ENCODE measurements at places on chromosomes 5 and 9.
A peak's percentile ranks its signal among the peaks of the same experiment; 100 is the strongest.

- no peak for DNase-seq
Measured at GRCh38 chr9:134396825-134397224, 70.6 kb downstream of the RXRA start.

DNA sequence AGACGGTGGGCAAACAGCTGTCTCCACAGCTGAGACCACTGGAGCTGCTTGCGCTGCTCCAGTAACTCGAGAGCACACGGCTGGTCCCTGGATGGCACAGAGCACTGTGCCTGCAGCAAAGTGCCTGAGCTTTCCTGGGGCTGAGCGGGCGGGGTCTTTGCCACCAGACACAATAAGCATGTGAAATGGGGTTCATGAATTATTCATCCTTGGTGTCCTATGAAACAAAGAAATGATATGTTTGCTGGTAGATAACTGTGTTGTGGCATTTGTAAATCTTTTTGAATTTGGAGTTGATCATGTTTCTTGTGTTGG lies 151.7 kb upstream of the MPDZ start:
- no peak for DNase-seq

DNA sequence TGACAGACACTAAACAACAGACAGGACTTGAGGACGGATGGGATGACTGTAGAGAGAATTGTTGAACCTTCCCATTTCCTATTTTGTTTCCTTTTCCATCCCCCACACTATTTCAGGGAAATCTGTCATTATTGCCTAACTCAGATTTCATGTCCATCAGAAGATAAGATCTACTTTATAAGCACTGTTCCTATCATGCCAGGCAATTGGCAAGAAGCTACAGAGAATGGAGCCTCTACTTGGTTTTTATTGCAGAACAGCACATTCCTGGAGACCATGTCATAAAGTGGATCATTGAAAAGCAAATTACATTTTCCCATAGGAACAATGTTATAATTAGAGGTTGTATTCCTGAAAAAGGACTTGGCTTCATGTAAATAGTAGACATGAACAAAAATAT lies 173.7 kb upstream of the KIF2A start:
- DNase-seq = no peak

GRCh38 chr9:89593727-89594427 lies 10.9 kb upstream of the GADD45G start:
- no peak for DNase-seq

DNA sequence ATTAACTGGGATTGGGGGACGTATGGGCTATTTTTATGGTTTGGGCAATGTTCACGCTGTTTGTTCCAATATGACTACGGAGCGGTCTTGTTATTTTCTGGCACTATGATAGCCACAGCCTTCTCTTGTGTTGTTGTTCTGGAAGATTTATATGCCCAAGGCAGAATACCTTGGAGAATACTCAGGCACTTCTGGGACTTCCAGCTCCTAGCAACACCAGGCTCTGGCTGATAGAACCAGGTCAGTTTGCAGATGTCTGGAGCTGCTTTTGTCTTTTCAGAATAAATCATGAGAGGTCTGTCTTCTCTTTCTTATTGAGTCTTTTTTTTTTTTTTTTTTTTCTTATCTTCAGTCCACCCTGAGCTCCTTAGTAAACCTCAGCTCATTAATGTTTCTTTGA lies 262.5 kb downstream of the MED10 start:
- DNase-seq = no peak

DNA sequence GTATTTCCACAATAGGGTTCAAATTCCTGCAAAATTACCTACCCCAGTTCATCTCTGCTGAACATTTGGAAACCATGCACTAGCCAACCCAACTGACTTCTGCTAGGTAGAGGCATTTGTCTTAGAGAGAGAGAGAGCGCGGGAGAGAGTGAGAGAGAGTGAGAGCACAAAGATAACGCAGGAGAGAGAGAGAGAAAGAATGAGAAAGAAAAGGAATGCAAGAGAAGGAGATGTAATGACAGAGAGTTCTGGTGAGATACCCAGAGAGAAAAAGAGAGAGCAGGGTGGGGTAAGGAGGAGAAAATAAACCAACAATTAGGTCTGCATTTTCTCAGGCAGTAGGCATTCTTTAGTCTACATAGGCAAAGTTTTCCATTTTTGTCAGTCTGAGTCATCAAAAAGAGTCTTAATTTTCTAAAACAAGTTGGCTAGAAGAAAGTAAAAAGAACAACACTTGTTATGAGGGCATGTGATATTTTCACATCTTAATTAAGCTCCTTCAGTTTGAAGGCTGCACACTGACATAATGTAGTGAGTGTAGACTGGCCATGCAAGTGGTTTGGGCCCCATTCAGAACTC lies 98.2 kb downstream of the MAP1B start:
- no peak for DNase-seq

DNA sequence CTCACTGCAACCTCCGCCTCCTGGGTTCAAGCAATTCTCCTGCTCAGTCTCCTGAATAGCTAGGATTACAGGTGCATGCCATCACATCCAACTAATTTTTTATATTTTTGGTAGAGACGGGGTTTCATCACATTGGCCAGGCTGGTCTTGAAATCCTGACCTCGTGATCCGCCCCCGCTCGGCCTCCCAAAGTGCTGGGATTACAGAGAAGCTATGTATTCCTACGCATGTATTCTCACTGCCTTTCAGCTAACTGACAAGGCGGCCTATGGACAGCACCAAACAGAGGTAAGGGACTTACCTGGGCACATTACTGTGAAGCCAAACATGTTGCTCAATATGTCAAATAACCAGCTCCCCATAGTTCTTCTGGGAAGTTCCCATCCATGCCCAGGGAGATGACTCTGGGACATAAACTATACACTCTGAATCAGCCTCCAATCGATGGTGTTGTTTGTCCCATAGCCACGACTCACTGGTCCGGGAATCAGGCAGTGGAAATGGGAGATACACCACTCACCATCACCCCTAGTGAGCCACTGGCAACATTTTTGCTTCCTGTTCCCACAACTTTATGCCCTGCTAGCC lies 114.6 kb downstream of the SYK start:
- no peak for DNase-seq

- no peak for DNase-seq
Measured at GRCh38 chr5:156589946-156590216, 260.2 kb upstream of the PPP1R2B start.

GRCh38 chr5:66149950-66150349 lies 5.8 kb downstream of the SREK1 start:
- DNase-seq = no peak

- DNase-seq = no peak
Measured at GRCh38 chr5:173003360-173003759, 19.8 kb downstream of the ATP6V0E1 start.

GRCh38 chr9:35489313-35490154 lies at the start of gene RUSC2:
RUSC2 (plus strand) TSS chr9:35490111; CDS start chr9:35546522, 56,411 bp downstream.
- peak; percentile 38 for DNase-seq

DNA sequence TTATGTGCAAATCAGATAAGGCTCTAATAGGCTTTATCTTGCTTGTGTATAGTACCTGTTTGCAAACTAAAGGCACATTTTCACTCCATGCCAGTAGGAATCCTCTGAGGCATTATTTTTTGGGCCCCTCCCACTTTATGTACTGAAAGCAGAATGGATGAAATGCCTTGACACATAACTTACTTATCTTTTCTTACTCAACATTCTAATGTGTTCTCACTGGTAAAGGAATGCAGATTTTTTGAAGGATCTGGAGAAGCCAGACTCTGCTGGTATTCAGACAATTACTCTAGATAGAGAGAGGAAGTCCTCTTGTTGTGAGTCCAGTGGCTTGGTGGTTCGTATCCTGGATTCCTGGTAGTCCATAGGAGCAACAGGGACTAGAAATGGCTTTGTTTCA lies 336.7 kb downstream of the CCDC171 start:
- DNase-seq = no peak

- DNase-seq = no peak
Measured at GRCh38 chr5:150263801-150264621, 25.6 kb downstream of the CAMK2A start.

DNA sequence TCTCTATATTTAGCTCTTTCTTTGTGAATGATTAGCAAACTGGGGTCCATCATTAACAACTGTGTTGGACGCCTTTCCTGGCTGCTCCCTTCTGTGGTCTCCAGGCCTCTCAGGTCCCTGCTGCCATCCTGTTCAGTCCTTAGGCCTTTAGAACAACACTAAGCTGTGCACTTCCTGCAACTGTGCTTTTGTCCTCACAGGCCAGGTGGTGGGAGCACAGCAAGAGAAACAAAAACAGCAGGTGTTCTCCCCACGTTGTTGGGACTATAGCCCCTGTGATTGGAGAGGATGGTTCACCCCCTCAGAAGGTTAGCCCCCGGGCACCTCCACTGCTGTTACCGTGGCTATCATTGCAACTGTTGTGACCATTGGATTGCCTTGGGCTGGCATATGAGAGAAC lies 41.7 kb upstream of the CLINT1 start:
- no peak for DNase-seq

- DNase-seq = no peak
Measured at GRCh38 chr9:7608261-7608660, 191.3 kb downstream of the DMAC1 start.

GRCh38 chr9:24616863-24617262 lies 71.2 kb upstream of the IZUMO3 start:
- DNase-seq = no peak

DNA sequence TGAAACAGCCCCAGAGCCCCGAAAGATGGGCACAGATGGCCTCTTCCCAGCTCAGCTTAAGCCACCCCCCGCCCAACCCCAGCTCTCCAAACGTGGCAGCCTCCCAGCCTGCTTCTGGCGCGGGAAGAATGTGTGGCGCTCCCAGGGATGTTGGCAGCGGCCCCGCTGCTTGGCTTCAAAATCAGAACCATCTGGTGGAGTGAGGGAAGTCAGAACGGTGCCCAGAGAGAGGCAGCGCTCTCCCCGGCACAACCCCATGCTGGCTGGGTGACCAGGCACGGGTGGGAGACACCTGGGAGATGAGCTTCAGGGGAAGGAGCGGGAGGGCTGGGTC lies 72.7 kb upstream of the ORM1 start:
- no peak for DNase-seq

Measured in iPS DF 19.7 (cell line).